Activated T-cell treated with anti-CD3 and anti-CD28 coated beads, Interleukin-2, amount 50 U/mL, for 72 hours (primary cell): ENCODE measurements at places on chromosomes 2 and 18. TPM values are rescaled to one million over a fixed set of nuclear protein-coding genes. Genes with fewer than 3 reads are reported as not detected.

The TMEM163 gene
- total RNA-seq: 0.12 TPM

The GKN1 gene
- not detected for total RNA-seq

The HOXD13 gene
- total RNA-seq: not detected

The DYNAP gene
- total RNA-seq: not detected

The SPATS2L gene
- total RNA-seq: 36.8 TPM

The CLEC4F gene
- not detected for total RNA-seq

The OXER1 gene
- total RNA-seq: 0.30 TPM

The MC5R gene
- total RNA-seq: not detected

The COL3A1 gene
- not detected for total RNA-seq

The DCAF17 gene
- total RNA-seq: 21.9 TPM

The ANO7 gene
- total RNA-seq: 0.72 TPM

The ALPP gene
- not detected for total RNA-seq

The CYP27A1 gene
- 0.31 TPM for total RNA-seq

The DSG2 gene
- 3.1 TPM for total RNA-seq

The CFAP65 gene
- total RNA-seq: not detected

The RAD51AP2 gene
- not detected for total RNA-seq

The PKDCC gene
- total RNA-seq: not detected

The GPD2 gene
- total RNA-seq: 24.9 TPM

The BMP10 gene
- not detected for total RNA-seq

The FER1L5 gene
- not detected for total RNA-seq

The VPS54 gene
- 12.9 TPM for total RNA-seq

The WDR43 gene
- total RNA-seq: 75.0 TPM

The DTNB gene
- total RNA-seq: 29.7 TPM

The UBR3 gene
- total RNA-seq: 23.6 TPM

The TGIF1 gene
- 60.0 TPM for total RNA-seq

The UGT1A1 gene
- not detected for total RNA-seq

The ARMC9 gene
- 2.1 TPM for total RNA-seq

The CDK5R2 gene
- not detected for total RNA-seq

The LRRC30 gene
- total RNA-seq: not detected

The MC2R gene
- total RNA-seq: not detected

The KIDINS220 gene
- 39.6 TPM for total RNA-seq

The PSMA8 gene
- 0.81 TPM for total RNA-seq

The LAMA1 gene
- total RNA-seq: not detected

The PPP1R1C gene
- not detected for total RNA-seq

The KRTCAP3 gene
- 13.4 TPM for total RNA-seq

The RNMT gene
- total RNA-seq: 37.8 TPM

The GKN2 gene
- total RNA-seq: not detected

The TUBB6 gene
- total RNA-seq: 5.2 TPM

The TBC1D8 gene
- 5.2 TPM for total RNA-seq

The SLC5A7 gene
- total RNA-seq: not detected

The TNFRSF11A gene
- total RNA-seq: 5.4 TPM

The STK36 gene
- total RNA-seq: 15.3 TPM

The TMEFF2 gene
- not detected for total RNA-seq

The GALNT13 gene
- total RNA-seq: not detected

The DTNA gene
- 0.56 TPM for total RNA-seq

The NOTO gene
- total RNA-seq: not detected

The EFR3B gene
- 0.60 TPM for total RNA-seq

The HOXD10 gene
- not detected for total RNA-seq

The CRYBA2 gene
- total RNA-seq: not detected

The CTNNA2 gene
- total RNA-seq: not detected

The FIGN gene
- not detected for total RNA-seq

The HOXD9 gene
- not detected for total RNA-seq

The WDR75 gene
- 59.1 TPM for total RNA-seq

The RESP18 gene
- total RNA-seq: not detected

The IFT172 gene
- total RNA-seq: 13.0 TPM

The AKAIN1 gene
- not detected for total RNA-seq

The C2orf69 gene
- total RNA-seq: 19.1 TPM

The EMX1 gene
- 0.44 TPM for total RNA-seq
